Activated CD4-positive, alpha-beta T cell treated with anti-CD3 and anti-CD28 coated beads for 36 hours (primary cell): ENCODE measurements at places on chromosomes 3 and 15.

GRCh38 chr15:56208641-56209155 lies 35.0 kb downstream of the RFX7 start:
- no peak for DNase-seq

DNA sequence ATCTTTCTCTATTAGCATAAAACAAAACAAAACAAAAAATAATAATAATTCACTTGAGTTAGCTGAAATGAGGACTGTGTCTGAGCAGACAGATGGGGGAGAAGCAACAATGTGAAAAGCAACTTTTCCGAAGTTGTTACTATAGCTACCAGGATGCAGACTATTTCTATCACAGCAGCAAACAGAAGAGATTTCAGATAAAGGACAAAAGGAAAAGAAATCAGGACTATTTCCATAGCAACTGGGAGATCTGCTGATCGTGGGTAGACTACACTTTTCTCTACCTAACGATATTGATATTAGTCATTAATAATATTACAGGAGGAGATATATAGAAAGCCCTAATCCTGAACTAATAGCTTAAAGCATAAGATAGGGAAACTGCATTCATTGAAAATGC lies 321.7 kb downstream of the GABRG3 start:
- no peak for DNase-seq

DNA sequence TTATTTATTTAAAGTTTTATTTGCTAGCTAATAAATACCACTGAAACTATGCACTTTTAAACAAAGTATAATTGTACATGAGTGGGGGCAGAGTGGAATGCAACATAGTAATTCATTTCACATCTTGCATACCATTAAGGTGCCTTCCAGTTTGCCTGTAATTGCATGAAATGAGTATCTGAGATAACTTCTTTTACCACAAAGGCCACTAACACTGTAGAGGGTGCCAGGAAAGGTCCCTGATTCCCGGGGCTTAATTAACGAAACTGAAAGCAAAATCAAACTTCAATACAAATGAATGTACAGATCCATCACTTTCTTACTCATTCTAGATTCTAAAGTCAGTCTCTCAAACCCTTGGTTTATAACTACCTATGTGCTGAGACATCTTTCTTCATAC lies 2.1 kb downstream of the CD47 start:
- peak; percentile 70 for DNase-seq

DNA sequence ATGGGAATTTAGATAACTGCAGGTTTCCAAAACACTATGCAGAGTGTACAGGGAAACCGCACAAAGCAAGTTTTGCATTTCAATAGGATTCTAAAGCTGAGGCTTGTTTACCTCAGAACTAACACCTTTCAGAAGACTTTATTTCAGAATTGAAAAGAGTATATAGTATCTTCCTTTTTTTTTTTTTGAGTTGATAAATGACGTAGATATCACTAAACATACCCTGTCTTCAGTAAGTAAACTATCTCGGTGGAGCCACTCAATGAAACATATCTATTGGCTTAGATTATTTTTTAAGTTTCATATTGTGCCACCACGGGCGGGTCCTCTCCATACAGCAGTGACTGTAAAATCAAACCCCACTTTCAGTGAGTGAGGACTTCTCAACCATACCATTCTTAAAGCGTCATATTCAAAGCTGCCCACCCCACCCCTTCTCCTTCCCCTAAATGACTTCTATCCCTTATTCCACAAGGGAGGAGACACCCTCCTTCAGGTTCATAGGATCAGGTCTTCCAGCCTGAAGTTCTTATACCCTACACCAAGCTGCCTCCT lies 2.0 kb upstream of the TBL1XR1 start:
- peak; percentile 40 for DNase-seq

GRCh38 chr3:37532168-37532567 lies 329.5 kb upstream of the CTDSPL start:
- no peak for DNase-seq

- DNase-seq: no peak
Measured at GRCh38 chr15:89368566-89369223, 34.1 kb upstream of the POLG start.

GRCh38 chr3:140428380-140428779 lies 249.5 kb upstream of the TRIM42 start:
- DNase-seq: no peak

DNA sequence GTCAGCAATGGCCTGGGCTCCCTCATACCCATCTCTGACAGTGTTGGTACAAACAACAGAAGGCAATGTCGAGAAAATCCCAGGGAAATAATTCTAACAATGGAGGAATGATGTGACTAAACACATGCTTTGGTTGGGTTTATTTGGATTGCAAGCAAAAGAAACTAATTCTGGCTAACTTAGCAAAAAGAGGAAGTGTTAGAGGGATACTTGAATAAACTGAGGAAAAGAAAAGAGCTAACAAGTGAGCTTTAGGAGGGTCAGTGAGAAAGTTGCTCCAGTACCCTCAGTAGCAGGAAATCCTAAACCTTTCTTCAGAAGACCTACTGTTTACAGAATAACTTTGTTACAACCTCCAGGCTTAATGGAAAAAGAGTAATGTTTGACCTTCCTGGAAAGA lies 264.6 kb upstream of the WNT5A start:
- no peak for DNase-seq

DNA sequence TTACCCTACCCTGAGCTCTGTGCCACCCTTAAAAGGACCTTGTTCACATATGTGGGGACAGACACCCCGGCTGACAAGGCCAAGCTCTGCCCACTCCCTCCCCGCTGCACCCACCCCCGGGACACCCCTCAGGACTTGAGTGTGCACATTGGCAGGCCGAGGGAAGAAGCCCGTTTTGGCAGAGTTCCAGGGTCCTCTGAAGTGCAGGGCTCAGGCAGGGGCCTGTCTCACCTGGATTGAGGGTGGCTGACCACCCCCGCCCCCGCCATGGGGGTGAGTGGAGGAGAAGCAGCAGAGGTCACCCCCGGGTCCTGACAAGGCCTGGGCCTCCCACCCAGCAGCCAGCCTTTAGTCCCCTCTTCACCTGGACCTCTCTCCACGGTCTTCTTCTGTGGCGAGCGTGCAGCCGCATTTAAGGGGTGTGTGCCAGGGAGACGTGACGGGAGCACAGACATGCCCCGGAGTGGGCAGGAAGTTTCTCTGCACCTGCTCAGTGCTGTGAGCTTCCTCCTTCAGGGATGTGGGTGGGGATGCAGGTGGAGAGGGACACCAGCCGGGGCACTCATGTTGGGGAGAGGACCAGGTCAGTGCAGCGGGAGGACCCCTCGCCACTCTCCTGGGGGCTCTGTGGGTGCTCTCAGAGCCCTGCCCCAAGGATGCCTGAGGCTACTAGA lies 50.7 kb downstream of the LINGO1 start:
- DNase-seq: no peak

DNA sequence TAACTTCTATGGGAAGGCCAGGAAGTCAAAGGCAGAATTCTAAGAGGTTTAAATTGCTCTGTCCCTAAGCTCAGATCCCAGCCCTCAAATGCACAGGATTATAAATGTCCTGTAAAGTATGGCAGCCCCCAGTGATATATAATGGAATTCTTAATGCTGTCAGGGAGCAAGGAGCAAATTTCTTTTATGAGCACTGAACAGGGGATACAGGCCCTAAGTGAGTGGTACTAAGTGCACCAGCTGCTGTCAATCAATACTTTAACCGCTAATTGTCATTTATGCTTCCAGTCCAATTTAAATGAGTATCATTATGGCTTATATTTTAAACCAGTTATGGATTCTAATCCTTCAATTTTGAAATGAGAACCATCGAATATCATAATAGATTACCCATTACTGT lies 4.7 kb downstream of the SLC9A9 start:
- DNase-seq: no peak

GRCh38 chr15:36370731-36371112 lies 208.7 kb upstream of the CDIN1 start:
- DNase-seq: no peak
